ENCODE measurements at places on chromosomes 1 and 21.

DNA sequence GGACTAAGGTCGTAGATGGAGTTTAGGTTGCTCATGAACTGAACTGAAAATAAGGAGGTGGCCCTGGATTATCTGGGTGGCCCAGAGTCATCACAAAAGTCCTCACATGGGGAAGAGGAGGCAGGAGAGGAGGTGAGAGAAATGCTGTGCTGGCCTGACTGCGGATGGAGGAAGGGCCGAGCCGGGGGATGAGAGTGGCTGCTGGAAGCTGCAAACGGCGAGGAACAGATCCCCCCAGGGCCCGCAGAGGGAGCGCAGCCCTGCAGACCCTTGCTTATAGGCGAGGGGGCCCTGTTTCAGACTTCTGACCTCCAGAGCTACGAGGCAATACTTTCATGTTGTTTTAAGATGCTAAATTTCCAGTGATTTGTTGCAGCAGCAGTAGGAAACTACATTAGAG is 102.7 kb upstream of the C1orf174 start:
- no peak for DNase-seq

DNA sequence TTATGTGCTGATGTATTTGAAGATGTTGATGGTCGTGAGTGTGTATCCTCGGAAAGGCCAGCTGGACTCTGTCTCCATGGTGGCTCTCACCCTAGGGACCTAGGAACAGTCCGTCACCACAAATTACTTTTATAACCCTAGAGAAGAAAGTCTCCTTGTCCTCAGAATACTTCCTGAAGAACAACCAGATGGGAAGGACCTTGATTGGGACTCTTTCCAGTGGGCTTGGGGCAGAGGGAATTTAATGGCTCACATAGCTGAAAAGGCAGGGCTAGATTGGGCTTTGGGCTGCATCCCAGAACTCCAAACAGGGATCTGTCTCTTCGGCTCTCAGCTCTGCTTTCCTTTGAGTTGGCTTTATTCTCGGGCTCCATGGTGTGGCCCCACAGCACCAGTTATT is 90.8 kb downstream of the TBX19 start:
- DNase-seq = no peak

DNA sequence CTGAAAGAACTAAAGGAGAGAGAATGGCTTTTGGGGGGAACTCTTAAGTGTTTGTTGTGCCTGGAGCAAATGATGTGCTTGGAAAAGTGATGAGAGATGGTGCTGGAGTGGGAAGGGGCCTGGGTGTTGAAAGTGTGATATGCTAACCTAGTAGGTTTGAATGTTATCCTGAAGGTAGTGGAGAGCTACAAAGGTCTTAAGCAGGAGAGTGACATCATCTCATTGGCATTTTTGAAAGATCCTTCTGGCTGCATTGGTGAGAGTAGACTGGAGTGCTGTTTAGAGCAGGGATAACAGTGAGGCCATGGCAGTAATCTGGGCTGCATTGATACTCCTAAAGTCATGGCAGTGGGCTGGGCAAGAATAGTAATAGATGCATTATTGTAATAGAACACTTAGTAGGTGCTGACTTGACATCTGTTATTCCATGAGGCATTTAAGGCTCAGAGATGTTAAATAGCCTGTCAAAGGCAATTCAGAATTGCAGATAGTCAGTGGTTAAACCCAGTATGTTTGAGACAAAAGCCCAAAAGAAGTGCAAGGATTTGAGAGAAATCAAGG is 44.5 kb downstream of the MDM4 start:
- DNase-seq = no peak

- DNase-seq = no peak
Measured at GRCh38 chr1:25534410-25534788, 9.0 kb upstream of the LDLRAP1 start.

DNA sequence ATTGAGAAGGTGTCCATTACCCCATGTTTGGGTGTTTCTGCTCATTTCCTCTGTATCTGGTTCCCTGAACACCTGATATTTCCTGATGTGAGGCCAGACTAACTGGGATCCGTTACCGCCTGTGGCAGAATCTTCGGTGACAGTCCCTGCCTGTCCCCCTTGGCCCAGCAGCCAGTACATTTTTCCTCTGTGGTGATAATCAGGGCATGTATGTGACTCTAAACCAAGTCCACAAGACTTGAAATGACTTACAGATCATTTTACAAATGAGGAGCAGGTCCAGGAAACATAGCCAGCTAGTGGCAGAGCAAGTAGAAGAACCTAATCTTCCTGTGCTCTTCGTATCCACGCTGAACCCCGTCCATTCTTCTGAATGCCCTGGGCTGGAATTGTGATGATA is 143.5 kb upstream of the IPO9 start:
- no peak for DNase-seq

- no peak for DNase-seq
Measured at GRCh38 chr1:213564215-213564659, 423.5 kb upstream of the PROX1 start.

DNA sequence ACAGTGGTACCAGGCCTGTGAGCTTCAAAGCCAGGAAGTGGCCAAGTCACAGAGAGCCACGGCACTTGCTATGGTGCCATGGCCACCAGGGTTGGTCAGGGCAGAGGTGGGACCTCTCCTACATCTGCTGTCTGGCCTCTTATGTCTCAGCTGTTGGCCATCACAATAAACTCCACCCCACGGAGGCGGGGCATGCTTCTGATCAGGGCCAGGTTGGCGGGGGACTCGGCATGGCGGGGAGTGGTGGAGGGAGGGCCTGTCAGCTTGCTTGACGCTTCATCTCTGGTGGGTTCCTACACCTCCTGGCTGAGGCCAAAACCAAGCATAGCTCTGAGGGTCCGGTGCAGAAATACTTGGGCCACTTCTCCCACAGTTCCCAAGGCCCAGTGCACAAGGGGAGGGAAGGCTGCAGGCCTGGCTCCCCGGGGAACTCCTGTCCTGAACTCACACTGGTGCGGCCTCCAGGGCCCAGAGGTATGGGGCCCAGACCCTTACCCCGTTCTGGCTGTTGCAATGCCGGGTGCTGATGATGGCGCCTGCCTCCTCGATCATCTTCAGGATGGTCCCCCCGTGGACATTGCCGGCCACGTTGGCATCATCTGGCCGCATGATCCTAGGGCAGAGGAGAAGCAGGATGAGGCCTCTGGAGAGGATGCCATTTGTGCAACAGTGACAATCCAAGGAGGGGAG is 44.2 kb downstream of the ACOT7 start:
- DNase-seq = no peak

- DNase-seq = no peak
Measured at GRCh38 chr21:37405629-37406028, 39.1 kb downstream of the DYRK1A start.

- DNase-seq = peak; percentile 41
Measured at GRCh38 chr1:161473348-161473747, 31.9 kb upstream of the FCGR2A start.

DNA sequence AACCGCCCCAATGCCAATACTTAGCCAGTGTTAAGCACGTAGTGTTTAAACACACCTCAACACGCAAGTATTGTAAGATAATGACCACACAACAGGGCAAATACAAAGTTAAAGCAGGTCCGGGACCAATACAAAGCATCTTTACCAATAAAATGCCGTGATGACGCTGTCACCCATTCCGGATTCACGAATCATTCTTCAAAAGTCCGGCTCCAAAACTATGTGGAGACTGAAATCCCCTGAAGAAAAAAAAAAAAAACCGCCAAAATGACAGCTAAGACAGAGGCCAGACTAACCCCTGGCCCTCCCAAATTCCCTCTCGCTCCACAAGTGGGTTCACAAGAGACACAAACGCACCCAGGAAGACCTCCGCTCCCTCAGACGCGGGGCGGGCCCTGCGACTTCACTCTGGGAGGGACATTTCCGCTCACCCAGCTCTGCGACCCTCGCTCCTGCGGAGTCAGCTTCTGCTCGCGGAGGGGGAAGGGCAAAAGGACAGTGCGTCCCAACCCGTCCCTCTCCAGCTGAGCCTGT is 625 bp upstream of the DARS2 start:
- no peak for DNase-seq

GRCh38 chr1:206591226-206591625 is 21.0 kb downstream of the EIF2D start:
- DNase-seq = no peak

GRCh38 chr1:233625510-233625981 is 11.6 kb downstream of the KCNK1 start:
- DNase-seq = no peak

DNA sequence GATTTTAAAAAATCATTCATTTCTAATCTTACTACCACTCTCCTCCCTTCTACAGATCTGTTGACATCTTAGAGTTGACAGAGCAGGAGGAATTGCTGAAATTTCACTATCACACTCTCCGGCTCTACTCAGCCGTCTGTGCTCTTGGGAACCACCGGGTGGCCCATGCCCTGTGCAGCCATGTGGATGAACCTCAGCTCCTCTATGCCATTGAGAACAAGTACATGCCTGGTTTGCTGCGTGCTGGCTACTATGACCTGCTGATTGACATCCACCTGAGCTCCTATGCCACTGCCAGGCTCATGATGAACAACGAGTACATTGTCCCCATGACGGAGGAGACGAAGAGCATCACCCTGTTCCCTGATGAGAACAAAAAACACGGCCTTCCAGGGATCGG is 276.7 kb downstream of the ZP4 start:
- DNase-seq = no peak

- DNase-seq = no peak
Measured at GRCh38 chr1:169144941-169145626, 38.6 kb downstream of the ATP1B1 start.

- DNase-seq = no peak
Measured at GRCh38 chr1:184891440-184891839, 82.9 kb downstream of the NIBAN1 start.

GRCh38 chr1:28902738-28903137 is 11.6 kb upstream of the EPB41 start:
- no peak for DNase-seq

DNA sequence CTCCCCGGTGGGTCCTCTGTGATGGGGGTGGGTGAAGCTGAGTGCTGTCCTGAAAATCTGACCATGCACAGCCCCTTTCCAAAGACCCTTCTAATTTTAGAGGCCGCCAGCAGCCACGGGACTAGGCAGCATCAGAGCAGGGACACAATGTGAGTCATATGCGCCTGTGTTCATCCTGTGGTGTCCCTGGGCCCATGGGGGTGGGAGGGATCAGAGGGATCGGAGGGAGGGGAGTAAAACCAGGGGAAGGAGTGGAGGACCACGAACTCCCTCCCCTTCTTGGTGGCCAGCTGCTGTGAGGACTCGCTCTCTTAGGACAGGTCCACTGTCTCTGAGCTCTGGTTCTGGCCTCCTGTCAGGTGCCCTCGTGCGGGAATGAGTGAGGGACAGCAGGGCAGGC is 61.5 kb downstream of the ADARB1 start:
- DNase-seq = no peak

DNA sequence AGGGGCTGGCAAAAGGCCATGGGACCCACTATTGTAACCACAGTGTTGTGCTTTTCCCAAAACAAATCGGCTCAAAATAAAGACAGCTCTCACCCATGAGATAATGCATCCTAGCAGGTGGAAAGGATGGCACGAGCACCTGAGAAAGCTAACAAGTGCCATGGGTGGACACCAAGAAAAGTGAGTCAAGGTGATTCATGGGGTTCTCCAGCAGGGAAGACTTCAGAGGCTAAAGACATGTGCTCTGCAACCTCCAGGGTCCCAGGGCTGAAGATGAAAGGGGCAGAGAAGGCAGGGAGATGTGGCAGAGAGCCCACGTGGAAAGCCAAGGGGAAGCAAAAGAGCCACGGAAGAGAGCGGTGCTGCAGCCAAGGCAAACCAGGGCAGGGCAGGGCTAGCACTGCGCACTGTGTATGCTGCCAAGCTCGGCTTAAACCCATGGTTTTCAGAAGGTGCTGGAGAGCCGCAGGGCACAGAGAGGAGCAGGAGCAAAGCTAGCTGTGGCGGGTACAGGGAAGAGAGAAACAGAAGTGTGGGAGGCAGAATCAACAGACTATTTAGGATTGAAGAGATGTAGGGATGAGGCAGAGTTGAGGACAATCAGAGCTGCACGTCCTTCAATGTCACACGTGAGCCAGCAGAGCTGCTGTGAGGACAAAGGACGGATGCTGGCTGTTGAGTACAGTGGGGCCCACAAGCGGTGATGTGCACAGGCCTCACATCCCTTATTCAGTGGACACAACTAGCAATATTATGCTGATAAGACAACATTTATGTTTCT is 41.8 kb upstream of the C1orf198 start:
- DNase-seq = no peak

DNA sequence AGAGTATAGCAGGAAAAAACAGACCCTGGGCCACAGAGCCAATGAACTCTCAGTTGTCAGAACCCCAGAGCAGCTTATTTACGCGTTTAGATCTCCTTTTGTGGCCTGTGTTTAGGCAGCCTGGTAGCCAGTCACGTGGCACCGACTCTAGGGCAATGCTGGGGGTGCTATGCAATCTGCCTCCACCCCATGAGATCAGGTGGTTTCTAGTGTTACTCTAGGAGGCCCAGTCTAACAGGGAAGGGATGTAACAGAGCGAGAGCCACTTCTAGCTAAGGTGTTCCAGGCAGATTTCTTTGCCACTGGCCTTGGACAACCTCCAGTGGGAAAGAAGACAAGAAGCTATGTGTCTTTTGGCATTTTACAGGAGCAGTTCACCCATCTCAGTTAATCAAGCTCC is 12.0 kb upstream of the A3GALT2 start:
- no peak for DNase-seq

GRCh38 chr1:236753516-236753915 is 41.6 kb upstream of the MTR start:
- DNase-seq = peak; percentile 31

- DNase-seq = no peak
Measured at GRCh38 chr1:116855773-116856201, 53.9 kb upstream of the PTGFRN start.

- no peak for DNase-seq
Measured at GRCh38 chr1:205967554-205968335, 24.5 kb upstream of the SLC26A9 start.

- peak; percentile 61 for DNase-seq
Measured at GRCh38 chr1:10507111-10507879, 32.5 kb downstream of the PEX14 start.

DNA sequence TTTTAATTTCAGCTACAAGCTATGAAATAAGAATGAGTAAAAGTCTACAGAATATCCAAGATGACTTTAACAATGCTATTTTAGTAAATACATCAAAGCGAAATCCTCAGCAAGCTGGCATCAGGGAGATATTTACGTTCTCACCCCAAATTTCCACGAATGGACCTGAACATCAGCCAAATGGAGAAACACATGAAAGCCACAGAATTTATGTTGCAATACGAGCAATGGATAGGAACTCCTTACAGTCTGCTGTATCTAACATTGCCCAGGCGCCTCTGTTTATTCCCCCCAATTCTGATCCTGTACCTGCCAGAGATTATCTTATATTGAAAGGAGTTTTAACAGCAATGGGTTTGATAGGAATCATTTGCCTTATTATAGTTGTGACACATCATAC is 13.7 kb upstream of the CLCA1 start:
- DNase-seq = no peak

DNA sequence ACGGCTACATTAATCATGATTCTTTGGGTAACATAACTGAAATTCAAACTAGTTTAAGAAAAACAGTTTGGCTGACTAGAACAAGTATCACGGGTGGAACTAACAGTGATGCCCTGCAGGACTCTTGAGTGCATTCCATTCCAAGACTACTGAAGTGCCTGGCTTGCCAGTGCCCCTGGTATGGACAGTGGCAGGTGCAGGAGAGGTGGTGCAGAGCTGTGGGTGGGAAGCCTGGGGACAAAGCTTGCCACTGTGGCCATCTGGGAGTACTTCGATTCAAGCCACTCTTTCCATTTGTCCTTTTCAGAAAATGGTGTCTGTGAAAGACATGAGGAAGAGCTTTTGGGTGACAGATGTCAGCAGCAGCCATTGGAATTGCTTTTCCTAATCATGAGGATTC is 166.5 kb downstream of the RRAGC start:
- no peak for DNase-seq

GRCh38 chr1:87595384-87595781 is 266.7 kb downstream of the LMO4 start:
- DNase-seq = no peak
